ELR (cell line): ENCODE measurements at places on chromosomes 5 and 9.

DNA sequence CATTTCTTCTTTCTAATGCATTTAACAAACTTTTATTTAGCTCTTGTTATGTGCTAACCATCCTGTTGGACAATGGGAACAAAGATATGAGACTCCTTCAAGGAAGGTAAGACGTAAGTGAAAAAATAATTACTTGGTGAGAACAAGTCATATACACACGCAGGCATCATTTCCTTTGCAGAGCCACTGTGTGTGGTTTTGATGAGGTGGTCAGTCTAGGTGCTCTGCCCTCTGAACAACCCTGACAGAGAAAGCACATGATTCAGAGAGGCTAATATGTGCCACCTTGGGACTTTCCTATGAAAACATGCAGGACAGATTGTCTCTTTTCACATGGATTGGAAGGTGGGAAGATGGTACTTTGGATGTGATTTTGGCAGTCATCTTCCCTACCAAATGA lies 1162.5 kb upstream of the DMAC1 start:
- DNase-seq = no peak

- DNase-seq = peak; percentile 18
These were observed 231.4 kb downstream of the PDE4D start for GRCh38 chr5:59661954-59662615.

DNA sequence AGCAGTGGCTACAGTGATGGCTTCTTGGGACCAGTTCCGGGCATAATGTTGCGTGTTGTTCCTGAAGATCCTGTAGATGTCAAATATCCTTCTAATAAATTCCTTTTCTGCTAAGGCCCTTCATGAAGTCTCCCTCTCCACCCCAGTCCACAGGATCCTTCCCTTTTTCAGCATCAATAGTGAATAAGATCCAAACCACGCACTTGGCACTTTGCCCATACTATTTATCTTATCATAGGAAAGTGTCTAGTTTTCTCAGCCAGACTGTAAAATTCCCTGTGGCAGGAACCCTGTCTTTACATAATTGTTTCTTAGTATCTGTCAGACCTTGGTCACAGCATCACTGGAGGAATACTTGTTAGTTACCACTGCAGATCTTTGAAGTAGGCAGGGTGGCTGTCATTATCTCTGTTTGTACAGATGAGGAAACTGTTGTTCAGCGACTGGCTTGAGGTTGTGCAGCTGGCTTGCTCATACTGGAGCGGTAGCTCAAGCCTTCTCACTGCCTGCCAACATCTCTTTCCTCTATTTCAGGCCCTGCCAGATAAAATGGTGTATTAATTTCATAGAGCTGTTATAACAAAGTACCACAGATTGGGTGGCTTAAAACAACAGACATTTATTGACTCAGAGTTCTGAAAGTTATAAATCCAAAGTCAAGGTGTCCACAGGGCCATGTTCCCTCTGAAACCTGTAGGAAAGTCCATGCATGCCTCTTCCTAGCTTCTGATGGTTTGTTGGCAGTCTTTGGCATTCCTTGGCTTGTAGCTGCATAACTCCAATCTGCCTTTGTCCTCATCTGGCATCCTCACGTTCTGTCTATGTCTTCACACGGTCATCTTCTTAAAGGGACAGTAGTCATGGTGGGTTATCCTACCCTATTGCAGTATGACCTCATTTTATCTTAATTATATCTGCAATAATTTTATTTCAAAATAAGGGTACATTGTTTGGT lies 33.5 kb upstream of the APC start:
- no peak for DNase-seq

- no peak for DNase-seq
These were observed 996.2 kb downstream of the CDH12 start for GRCh38 chr5:21856987-21857386.

DNA sequence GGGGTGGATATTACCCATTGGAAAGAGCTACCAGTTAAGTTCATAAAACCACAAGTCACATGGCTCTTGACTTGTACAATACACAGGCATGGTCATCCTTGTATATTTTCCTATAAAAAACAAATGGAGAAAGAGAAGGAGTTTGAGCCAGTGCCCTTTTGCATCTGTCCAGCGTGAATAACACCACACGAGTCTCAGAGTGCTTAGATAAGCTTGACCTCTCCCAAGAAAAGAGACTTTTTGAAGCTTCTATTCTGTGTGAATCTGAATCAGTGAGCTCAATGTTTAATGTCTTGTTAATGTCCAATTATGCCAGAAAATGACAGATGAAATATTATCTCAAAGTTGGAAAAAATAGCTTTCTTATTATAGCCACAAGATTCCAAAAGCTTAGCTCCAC lies 30.9 kb upstream of the LPAR1 start:
- DNase-seq = no peak

DNA sequence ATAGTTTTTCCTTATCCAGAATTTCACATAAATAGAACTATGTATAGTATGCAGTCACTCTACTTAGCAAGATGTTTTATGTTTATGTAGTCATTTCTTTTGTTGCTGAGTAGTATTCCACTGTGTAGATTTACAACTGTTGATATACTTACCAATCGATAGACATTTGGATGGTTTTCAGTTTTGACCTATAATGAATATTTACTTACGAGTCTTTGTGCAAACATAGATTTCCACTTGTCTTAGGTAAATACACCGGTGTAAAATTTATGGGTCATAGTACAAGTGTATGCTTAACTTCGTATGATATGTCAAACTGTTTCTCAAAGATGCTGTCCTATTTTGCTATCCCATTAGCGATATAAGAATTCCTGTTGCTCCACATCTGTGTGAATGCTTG lies 19.7 kb upstream of the OR2K2 start:
- no peak for DNase-seq

GRCh38 chr5:177113566-177114424 lies 19.8 kb upstream of the NSD1 start:
- peak; percentile 80 for DNase-seq

DNA sequence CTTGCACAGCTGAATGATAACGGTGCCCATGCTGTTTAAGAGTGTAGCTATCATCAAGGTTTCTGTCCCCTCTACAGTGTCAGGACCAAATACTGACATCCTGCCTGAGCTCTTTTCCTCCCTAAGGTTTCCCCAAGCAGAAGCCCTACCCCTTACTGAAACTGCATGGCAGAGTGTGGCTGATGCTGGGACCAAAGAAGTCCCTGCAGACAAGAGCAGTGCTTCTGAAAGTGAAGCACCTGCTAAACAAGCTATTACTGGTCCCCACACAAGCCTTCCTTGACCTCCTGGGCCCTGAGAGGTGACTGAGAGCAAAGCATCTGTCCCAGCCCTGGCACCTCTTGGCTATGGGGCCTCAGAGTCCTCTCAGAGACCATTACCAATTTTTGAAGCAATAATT lies 56.1 kb downstream of the CFAP90 start:
- no peak for DNase-seq

DNA sequence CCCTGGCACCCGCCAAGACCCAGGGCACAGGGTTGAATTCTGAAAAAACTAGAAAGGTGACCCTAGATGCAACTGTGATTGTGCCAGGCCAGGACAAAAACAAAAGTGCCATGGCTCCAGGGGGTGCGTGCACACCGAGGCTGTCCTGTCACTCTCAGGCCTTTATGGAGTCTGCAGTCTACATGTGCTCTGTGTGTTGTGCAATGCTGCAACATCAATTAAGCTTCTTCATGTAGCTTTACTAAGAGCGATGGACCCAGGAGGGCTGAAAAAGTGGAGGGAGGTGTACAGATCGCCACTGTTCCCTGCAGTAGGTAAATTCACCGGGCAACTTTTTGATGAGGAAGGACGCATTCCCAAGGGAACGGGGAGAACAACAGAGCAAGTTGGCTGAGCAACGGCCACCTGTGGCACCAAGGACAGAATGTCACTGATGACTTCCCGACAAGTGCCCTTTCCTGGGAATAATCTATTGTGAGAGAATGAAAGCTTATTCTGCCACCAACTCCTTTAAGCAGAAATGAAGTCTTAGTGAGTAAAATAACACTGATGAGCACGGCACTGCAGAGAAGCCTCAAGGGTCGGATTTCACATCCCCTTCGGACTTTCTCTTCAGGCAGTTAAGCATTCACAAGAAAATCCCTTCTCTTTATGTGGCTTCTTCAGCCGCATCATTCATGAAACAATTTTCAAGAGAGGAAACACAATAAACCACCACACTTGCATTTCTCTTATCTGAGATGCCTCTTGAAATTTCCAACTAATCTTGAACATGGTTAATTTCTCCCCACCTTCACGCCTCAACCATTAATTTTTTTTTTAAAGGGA lies 149.6 kb downstream of the DROSHA start:
- DNase-seq = no peak

DNA sequence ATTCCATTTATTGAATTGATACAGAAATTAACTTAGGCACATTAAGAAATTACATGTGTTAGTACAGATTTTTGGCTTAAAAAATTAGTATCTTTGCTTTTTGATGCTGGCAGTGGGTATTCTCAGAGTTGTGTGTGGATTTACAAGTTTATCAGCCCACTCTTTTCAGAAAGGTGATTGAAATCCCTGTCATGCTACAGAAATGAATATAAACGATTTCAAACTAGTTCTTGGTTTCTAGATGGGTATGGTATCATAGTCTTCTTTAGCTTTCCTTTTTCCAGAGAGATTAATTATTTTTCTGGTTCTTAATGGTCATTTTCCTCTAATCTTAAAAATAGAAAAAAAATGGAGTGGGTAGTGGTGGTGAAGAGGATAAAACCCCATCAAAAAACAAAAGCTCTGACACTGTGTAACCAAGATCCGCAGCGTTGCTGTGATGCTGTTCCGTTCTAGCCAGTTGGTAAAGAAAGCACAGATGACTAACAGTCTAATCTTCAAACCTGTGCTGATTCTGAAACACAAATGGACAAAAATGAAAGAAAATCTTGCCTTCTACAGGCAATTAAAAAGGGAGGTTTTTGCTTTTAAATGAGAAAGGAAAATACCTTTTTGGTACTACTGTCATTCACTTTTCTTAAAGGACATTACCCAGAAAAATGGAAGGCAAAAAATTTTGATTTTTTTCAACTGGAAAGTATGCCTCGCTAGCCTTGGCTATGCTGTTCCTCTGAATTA lies 5.2 kb downstream of the LRRTM2 start:
- DNase-seq = no peak

DNA sequence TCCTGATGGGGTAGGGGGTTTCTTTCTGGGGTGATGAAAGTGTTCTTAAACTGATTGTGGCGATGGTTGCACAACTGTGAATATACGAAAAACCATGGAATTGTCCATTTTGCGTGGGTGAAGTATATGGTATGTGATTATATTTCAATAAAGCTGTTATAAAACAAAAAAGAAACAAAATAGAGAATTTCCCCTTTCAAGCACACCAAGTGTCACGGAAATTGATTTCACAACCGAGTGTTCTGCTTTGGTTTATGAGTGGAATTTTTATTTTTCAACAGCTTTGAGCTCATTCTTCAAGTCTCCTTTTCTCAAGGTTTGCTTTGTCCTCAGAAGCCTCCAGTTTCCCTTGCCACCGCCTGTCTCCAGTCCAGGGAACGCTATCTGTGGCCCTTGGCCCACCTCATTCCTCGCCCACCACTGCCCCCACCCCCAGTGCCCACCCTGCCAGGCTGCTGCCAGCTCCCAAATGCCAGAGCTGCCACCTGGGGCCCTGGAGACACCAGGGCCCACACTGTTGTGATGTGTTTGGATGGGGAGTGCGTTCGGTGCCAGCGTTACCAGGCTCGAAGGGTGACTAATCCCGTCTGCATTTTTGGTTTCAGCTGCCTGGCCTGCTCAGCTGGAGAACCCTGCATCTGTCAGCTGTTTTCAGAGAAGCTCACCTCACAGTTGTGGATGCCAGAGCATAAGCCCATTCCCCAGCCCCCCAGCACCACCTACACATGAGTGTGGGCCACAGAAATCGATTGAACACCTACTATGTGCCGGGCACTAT lies 30.4 kb downstream of the DUSP1 start:
- DNase-seq = peak; percentile 89

GRCh38 chr5:33336891-33337636 lies 103.7 kb upstream of the TARS1 start:
- no peak for DNase-seq

DNA sequence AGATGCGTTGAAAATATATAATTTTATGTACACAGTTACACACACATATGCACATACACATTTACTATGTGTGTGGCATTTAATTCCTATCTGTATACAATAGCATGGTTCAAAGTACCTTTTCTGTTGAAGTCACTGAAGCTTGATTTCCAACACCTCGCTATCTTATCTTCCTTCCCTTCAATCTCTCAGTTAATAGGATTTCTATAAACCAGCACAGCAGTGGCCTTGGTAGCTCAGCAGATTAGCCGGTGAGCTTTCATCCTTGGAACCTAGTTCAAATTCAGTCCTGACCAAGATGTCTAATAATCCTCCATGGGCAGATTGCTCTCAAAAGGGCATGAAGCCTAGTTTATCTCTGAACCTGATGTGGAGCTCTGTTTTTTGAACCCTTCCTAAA lies 2389.5 kb downstream of the MAT2B start:
- DNase-seq = no peak

DNA sequence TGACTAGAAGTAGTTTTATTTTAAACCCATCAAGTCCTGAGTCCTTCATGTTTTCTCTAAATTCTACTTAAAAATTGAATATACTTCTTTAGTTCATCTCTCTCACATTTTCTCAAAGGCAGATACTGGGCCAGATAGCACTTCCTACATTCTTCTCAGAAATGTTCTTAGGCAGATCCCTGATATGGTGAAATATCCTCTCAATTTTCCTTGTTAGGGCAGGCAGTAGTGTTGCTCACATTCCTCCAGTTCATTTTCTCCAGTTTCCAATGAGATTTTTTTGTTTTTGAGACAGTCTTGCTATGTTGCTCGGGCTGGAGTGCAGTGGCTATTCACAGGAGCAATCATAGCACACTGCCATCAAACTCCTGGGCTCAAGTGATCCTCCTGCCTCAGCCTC lies 5.7 kb downstream of the GCNT1 start:
- no peak for DNase-seq

DNA sequence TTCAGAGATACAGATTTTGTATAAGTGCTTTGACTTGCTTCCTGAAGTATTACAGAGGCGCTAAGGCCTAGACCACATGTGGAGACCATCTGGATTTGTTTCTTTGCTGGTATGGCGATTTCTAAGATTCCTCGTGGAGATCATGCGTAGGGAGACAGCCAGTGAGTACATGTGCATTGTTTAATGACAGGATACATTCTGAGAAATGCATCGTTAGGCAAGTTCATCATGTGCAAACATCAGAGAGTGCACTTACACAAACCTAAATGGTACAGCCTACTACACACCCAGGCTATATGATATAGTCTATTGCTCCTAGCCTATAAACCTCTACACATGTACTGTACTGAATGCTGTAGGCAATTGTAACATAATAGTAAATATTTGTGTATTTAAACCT lies 16.5 kb upstream of the CEP120 start:
- no peak for DNase-seq

GRCh38 chr9:18253950-18254349 lies 220.0 kb upstream of the ADAMTSL1 start:
- DNase-seq = no peak

DNA sequence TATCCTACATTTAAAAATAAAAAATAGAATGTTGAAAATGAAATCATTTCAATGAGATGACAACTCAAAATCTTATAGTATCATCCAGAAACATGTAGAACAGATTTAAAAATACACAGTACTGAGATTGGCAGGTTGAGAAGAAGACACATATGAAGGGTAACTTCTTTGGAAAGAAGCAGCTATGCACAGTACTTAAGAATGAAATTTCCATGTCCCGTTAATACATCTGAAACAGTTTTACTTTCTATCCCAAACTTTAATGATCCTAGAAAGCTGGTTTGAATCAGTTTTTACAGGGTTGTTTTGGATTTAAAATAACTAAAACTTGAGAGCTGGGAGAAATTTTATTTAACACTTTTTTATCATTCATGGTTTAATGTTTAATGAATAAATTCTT lies 36.0 kb upstream of the ARRDC3 start:
- no peak for DNase-seq
